ENCODE measurements at places on chromosomes 16 and 17. TPM values are rescaled to one million over a fixed set of nuclear protein-coding genes. Genes with fewer than 3 reads are reported as not detected.

CUEDC1 gene
- not detected for total RNA-seq

DNA sequence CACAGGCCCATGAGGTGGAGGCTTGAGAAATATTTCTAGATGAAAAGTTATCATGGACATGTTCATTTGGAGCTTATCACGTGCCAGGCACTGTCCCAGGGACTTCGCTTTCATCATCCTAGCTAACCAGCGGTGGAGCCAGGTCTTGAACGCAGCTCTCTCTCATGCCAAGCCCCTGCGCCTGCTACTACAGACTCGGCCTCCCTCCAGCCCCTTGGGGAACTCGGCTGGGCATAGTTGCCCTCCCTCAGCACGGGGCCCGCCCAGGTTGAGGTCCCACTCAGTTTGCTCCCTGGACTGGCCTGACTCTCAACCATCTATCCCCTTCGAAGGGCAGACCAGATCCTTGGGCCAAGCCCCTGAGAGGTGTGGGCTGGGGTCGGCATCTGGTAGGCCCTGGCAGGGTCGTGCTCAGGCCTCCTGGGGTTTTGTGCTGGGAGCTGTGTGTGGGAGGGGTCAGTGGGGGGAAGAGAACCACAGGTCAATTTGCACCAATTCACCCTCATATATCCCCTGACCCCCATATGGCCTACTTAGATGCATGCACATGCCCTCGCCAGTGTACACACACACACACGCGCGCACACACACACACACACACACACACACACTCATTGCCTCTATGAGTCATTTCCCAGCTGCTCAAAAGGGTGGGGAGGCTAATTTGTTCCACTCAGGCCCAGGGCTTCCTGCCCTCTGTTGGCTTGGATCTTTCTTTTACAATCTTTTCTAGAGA lies 12.1 kb upstream of the SCN4A start:
- no peaks in the 10 kb centered on the region for H3K27me3 ChIP-seq
- DNase-seq: peak; percentile 79
- peaks cover 4% of the 10 kb centered on the region for H3K36me3 ChIP-seq

DNA sequence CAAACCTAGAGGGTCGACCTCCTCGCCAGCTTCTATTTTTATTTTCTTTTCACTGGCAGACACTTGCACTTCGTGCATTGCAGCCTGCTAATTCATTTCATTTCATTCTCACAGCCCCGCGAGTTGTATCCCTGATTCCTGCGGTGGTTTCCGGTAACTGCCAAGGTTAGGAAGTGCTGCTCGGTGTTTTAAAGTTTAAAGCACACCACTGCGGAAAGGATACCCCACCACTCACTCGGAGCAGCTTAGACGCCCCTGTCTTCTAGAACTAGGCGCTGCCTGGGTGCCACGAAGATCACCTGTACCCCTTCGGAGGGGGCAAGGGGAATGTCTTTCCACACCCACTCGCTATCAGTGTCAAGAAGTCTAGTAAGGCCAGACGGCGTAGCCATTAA lies 509 bp downstream of the CNEP1R1 start:
- H3K4me3 ChIP-seq: peak overlapping the region; percentile 94
- DNase-seq: peak; percentile 37
- peaks cover 12% of the 10 kb centered on the region for H3K36me3 ChIP-seq
- no peaks in the 10 kb centered on the region for H3K27me3 ChIP-seq
- peaks cover 28% of the 10 kb centered on the region for H3K4me1 ChIP-seq

- DNase-seq: no peak
- H3K27ac ChIP-seq: no peak overlapping the region
- no peaks in the 10 kb centered on the region for H3K27me3 ChIP-seq
These were observed 143.5 kb upstream of the TOX3 start for GRCh38 chr16:52690468-52690867.
